ENCODE measurements at places on chromosomes 7 and 10.

- peak; percentile 16 for DNase-seq
Measured at GRCh38 chr7:73668103-73668885, 663 bp downstream of the VPS37D start.

DNA sequence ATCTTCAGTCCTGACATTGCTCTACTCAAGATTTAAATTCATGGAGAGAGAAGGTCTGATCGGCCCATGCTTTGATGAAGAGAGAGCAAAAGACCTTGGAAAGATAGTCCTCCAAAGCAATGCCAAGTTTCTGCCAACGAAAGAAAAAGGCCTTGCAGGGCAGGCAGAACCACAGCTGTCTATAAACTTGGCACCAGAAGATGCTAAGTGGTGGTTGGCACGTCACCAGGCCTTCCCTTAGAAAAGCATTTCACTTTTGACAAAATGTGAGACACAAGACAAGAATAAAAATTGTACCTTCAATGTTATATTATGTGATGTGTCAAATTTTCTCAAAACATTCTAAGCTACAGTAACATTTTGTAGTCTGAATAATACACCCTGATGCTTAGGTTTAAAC, 42.0 kb upstream of the FGFR2 start:
- no peak for DNase-seq

- DNase-seq = no peak
Measured at GRCh38 chr7:131095346-131095745, 232.3 kb upstream of the MKLN1 start.

DNA sequence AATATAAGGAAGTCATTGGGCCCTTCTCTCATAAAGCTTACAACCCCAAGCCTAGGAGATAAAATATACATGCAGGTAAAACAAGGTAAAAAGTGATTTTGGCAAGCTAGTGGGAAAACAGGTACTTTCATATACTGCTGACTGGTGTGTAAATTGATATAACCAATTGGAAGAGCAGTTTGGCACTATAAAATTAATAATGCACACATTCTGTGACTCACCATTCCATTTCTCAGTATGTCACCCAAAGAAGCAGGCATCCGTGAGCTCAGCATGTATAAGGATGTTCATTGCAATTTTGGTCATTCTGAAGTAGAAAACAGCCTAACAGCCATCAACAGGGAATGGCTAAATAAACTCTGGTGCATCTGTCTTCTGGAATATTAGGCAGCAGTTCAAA, 2.9 kb downstream of the MACROH2A2 start:
- DNase-seq = no peak

- no peak for DNase-seq
Measured at GRCh38 chr7:129824291-129825208, 128.2 kb downstream of the UBE2H start.

- DNase-seq = no peak
Measured at GRCh38 chr10:20740120-20740519, 157.0 kb downstream of the NEBL start.

DNA sequence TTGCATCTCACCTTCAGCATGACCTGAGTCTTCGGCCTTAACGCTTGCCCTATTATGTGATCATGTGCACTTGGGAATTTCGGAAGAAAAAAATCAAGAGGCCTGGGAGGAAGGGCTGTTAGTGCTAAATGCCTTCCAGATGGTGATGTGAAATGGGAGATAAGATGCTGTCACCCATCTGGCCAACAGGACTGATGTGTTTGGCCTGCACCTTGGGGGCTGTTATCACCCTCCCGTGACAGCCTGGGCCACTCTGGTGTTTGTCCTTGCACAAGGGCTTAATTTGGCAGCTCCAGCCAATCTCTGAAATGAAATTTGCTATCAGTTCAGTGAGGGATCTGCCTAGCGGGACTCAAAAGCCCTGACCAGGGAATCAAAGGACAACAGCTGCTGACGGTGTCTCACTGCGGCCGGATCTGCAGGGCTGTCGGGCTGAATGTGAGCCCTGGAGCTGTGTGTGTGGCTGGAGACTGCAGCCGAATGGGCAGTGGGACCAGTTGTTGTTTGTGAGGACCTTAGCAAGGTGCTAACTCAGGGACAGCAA, 131.4 kb upstream of the BTBD16 start:
- no peak for DNase-seq

DNA sequence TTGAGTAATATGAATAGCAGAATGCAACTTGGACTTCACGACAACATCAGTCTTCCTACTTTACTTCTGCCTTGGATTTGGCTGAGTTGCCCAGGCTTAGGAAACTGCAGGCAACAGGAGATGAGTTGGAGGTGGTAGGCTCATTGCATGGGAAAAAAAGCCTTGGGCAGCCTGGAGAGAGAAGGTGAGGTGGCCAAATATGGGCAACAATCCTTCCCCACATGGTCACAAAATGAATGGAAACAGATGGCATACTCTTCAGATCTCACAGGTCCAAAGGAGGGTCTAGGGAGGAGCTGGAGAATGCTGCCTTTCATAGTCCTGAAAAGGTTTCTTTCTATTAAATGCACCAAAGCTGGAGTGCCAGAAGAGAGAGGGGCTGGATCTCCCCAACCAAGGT, 128.6 kb upstream of the AOAH start:
- DNase-seq = no peak

DNA sequence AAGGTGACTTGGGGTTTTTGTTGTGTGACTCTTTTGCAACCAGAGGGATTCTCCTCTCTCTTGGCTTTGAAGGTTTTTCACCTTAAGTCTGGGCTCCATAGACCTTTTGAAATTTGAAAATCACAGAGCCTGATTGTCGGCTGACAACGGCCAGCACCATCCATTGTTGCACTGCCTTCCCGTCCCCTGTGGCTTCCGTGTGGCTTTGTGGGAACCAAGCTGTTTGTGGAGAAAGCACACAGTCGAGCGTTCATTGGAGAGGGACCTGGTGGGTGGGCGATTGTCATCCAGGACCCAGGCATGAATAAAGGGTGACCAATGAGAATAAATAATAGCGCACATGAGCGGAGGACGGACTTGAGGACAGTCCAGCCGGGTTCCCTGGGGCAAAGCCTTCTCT, 7.4 kb upstream of the RAMP3 start:
- no peak for DNase-seq

GRCh38 chr7:34128762-34129161, 223.4 kb downstream of the BMPER start:
- DNase-seq = no peak

- DNase-seq = no peak
Measured at GRCh38 chr7:118250860-118251494, 26.5 kb downstream of the ANKRD7 start.

- no peak for DNase-seq
Measured at GRCh38 chr7:74290981-74291441, 1.8 kb downstream of the CLIP2 start.

GRCh38 chr7:155333346-155334234, 35.9 kb downstream of the INSIG1 start:
- no peak for DNase-seq

Data from dermis blood vessel endothelial cell (primary cell).